ENCODE measurements at places on chromosomes 13 and 19.

DNA sequence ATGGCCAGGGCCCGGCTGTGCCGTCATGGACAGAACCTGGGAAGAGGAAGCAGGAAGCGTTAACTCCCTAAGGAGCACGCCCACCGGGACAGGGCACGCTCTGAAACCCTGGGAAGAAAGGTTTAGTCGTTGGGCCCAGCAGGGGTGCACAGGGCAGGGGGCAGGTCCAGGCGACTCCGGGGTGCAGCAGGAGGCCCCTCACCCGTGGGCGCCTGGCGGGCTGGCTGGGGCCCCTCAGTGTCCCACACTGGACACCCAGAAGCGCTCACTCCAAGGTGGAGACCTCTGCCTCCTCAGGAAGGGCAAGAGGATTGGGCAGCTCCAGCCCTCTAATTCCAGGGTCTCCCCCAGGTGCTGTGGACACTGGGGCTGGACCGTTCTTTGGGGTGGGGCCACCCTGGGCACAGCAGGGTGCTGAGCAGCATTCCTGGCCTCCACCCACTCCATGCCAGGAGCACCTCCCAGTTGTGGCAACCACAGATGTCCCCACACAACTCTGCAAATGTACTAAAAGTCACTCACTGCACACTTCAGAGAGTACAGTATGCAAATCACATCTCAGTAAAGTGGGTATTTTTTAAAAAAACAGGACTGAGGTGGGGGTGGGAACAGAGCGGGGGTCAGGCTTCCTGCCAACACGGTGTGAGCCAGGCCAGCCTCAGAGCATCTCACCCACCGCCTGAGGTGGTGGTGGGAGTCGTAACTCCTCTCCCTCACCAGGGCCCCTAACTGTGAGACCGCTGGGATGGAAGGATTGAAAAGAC, 35.2 kb downstream of the PIP5K1C start:
- DNase-seq, result no peak

- no peak for DNase-seq
Measured at GRCh38 chr13:44051918-44052675, 172.4 kb downstream of the LACC1 start.

DNA sequence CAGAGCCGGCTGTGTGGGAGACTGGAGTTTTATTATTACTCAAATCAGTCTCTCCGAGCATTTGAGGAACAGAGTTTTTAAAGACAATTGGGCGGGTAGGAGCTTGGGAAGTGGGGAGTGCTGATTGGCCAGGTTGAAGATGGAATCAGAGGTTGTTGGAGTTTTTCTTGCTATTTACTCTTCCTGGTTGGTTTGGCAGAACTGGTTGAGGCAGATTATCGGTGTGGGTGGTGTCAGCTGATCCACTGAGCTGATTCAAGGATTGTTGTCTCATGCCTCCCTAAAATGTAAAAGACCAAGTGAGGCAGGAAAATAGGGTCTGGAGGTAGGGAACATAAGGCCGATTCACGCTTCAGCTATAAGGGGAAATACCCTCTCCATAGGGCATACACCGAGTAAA, 1.3 kb upstream of the TDRD12 start:
- DNase-seq, result no peak

- peak; percentile 43 for DNase-seq
Measured at GRCh38 chr13:28136916-28137315, 1.4 kb upstream of the PAN3 start.

GRCh38 chr19:35585848-35586247, at the start of gene PMIS2:
TSS of gene PMIS2 (plus strand) at chr19:35586173. CDS start at chr19:35586260, 87 bp downstream.
- no peak for DNase-seq

DNA sequence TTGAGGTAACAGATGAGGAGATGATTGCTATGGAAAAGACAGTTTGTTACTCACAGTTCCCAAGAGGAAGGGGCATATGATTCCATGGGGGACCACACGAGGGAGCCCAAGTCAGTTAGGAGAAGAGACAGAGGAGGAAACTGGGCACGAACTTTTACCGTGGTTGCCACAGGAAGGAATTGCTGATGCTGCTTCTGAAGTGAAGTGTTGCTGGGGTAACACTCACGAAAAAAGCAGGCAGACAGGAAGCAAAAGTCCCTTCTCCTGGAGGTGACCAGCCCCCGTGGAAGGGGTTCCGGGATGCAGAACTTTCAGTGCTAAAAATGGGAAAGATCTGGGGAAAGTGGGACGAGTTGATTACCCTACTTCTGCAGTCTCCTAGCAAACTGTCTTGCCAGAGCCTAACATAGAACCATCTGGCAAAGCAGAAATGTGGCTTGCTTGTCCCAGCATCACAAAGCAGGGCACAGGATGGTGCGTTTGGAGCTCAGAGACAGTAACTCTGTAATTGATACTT, 35.4 kb upstream of the MAP3K10 start:
- DNase-seq, result no peak

- DNase-seq, result no peak
Measured at GRCh38 chr13:23500849-23501248, 67.3 kb upstream of the SACS start.

DNA sequence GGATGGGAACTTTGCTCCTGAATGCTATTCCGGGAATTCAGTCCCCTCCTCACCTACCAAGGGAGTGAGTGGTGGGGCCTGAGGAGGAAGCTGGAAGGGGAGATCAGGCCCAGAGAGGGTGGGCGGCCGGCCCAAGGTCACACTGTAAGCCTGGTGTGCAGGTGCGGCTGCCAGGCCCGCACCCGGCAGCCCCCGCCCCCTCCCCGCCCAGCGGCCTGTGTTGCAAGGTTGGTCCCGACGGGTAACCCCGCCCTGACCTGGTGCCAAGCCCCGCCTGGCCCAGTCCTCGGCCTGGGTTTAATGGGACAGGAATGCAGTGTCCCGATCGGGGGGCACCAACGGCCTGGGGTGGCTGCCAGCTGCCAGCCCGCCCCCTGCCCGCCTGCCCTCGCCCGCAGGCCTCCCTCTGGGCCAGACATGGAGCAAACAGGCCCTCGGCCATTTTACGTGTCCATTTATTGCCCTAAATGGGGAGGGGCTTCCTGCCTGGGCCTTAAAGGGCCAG, 5.5 kb downstream of the ZBTB7A start:
- no peak for DNase-seq

- no peak for DNase-seq
Measured at GRCh38 chr19:56139847-56140582, 1.1 kb upstream of the ZNF444 start.

DNA sequence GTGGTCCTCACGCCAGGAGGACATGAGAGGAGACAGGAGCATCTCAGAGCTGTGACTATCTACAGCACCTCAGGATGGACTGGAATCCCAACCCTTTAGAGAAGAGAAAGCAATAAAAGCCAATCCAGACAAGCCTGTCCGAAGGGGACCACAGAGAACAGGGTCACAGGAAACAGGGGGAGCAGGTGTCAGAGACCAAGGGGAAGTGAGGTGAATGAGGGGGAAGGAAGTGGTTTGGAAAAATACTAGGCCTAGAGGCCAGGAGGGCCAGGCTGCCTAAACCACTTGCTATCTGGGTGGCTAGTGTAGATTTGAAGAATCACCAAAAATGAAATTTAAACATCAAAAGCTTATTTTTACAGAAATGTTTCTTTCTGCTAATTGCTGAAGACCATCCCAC, 16.2 kb downstream of the TMTC4 start:
- DNase-seq, result no peak

DNA sequence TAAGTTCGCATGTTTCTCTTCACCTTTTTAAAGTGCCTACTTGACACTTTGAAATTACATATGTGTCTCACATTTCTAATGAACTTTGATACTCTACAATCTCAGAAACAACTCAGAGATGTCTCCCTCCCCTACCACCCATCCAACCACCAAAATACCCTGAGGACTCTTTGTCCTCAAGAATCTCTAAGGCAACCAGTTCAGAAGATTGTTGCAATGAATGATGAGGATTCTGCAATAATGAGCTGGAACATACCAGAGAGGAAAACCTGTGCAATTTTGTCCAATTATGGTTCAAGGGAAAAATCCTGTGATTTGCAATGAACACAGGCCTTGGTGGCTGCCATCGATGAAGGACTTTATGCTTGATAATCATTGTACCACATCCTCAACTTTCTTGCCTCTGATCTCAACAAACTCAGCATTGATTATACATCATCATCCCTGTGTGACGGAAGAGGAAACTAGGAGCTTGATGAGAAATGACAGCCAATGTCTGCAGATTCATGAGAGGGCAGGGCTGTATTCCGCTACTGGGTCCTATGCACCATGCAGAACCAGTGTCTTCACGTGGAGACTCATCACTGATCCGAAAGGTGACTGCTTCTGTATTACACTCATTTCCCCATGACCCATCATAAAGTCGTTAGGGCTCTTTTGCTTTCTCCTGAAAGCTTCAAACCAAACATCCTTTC, 1.1 kb downstream of the FPR1 start:
- DNase-seq, result no peak

DNA sequence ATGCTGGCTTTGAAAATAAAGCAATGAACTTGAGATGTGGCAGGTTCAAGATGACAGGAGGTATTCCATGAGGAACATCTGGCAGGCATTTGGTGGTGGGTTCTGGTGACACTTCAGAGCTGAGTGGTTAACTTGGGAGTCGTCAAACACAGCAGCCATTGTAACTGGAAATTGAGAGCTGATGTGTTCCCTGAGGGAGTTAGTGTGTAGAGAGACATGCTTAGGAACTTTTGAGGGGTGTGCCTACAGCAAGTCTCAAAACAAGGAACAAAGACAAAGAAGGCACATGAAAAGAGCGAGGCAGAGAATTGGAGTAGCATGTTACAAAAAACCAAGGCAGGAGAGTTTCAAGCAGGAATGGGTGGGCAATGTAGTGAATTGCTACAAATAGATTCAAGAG, 53.9 kb upstream of the KL start:
- DNase-seq, result no peak

DNA sequence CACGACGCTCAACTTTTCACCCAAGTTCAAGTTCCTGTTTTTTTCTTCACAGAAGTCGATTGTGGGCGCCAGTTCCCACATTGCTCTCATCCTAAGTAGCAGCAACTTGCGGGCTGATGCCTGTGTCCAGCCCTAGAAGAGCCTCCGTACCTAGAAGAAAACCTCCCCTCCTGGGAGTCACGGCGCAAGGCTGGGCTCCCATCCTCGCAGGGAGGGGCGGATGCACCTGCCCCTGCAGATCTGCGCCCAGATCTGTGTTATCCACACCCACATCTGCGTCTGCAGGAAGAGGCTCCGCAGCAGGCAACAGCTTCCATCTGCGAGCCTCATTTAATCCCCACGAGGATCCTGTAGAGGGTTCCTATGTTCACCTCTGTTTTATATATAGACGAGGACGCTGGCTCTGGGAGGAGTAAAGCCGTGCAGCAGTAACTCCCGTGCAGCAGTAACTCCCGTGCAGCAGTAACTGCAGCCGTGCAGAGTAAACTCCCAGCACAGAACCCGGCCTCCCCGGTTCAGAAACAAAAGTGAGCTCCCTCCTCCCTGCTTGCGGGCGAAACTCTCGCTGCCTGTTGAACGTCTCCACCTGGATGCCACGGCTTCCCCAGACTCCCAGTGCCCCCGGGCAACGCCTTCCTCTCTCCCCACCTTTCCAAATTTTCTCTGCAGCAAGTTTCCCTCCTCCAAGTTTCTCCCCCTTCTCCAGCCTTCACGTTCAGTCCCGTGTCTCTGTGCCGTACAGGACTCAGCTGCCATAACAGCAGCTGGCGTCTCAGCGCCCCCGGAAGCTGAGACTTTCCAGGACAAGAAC, 23.5 kb upstream of the LAIR1 start:
- peak; percentile 51 for DNase-seq

- peak; percentile 76 for DNase-seq
Measured at GRCh38 chr19:46745521-46746280, at the start of gene FKRP. TSS of gene FKRP (plus strand) at chr19:46746057. CDS start at chr19:46755451, 9,394 bp downstream.

DNA sequence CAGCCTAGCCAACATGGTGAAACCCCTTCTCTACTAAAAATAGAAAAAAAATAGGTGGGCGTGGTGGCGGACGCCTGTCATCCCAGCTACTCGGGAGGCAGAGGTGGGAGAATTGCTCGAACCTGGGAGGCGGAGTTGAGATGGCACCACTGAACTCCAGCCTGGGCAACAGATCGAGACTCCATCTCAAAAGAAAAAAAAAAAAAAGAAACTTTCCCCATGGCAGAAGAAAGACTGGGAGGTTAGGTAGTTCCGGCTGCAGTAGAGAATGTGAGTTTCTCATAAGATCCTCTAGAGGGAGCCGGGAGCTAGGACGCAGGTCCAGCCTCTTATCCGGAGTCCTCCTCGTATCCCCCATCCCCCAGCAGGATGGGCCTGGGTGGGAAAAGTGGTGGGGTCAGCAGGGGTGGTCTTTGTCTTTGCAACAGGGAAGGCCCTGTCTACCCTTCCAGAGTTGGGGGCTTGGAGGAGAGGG, 13.2 kb upstream of the CREB3L3 start:
- peak; percentile 82 for DNase-seq

DNA sequence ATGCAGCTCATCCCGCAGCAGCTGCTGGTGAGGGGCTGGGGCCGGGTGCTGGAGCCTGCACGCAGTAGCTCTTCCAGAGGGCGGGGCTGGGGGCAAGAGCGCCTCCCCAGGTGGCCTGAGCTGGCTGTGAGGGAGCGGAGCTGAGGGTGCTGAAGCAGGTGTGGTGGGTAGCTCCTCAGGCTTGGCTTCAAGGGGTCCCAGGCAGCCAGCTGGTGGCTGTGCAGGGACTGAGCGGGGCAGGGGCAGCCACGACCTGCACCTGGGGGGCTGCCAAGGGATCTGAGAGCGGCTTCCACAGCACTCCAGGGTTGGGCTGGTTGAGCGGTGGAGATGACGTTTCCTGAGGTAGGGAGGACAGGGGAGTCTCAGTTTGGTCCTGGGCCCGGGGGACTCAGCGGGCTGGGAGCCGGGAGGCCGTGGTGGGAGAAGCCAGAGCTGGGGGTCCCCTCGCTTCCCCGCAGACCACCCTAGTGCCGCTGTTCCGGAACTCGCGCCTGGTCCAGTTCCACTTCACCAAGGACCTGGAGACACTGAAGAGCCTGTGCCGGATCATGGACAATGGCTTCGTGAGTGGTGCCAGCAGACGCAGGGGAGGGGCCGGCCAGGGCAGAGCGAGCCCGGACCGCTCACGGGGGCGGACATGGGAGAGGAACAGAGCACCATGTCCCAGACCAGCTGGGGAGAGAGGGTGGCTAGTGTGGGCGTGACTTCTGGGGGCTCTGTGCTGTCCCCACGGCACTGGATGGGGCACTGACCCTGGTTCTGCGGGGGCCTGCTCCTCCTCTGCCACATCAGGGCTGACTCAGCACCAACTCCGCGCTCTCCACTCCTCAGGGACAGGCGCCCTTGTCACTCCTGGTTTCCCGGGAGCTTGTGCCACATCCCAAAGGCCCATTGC, 7.4 kb downstream of the PTOV1 start:
- DNase-seq, result no peak

GRCh38 chr19:30679153-30679702, 307.0 kb downstream of the ZNF536 start:
- DNase-seq, result no peak

GRCh38 chr13:47085346-47085745, 188.5 kb upstream of the HTR2A start:
- no peak for DNase-seq

Data from GM13976 (cell line).